ENCODE measurements at places on chromosomes 5 and 9.

- H3K36me3 ChIP-seq, result no peaks in the 10 kb centered on the region
- no peaks in the 10 kb centered on the region for H3K27me3 ChIP-seq
- H3K4me3 ChIP-seq, result no peak overlapping the region
- no peak overlapping the region for H3K27ac ChIP-seq
- H3K4me1 ChIP-seq, result no peaks in the 10 kb centered on the region
Observed at GRCh38 chr9:109974918-109975276, 194.9 kb downstream of the PALM2AKAP2 start.

- H3K27ac ChIP-seq, result peak overlapping the region; percentile 89
- no peaks in the 10 kb centered on the region for H3K27me3 ChIP-seq
- DNase-seq, result no peak
Observed at GRCh38 chr5:177294632-177295031, 8.9 kb downstream of the RAB24 start.

DNA sequence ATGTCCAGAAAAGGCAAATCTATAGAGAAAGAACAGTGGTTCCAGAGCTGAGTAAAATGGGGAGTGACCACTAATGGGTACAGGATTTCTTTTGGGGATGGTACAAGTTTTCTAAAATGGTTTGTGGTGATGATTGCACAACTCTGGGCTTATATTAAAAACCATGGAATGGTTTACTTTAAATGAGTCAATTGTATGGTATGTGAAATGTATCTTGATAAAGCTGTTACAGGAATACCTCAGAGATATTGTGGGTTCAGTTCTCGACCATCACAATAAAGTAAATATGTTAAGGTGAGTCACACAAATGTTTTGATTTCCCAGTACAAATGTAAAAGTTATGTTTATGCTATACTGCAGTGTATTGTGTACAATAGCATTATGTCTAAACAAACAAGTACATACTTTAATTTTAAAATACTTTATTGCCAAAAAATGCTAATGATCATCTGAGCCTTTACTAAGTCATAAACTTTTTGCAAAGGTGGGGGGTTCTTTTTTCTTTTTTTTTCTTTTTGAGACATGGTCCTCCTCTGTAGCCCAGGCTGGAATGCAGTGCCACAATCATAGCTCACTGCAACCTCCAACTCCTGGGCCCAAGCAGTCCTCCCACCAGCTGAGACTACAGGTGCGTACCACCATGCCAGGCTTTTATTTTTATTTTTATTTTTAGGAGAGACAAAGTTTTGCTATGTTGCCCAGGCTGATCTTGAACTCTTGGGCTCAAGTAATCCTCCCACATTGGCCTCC lies 65.9 kb downstream of the SHOC1 start:
- no peak overlapping the region for H3K4me3 ChIP-seq
- H3K4me1 ChIP-seq, result no peaks in the 10 kb centered on the region
- no peak overlapping the region for H3K27ac ChIP-seq
- H3K36me3 ChIP-seq, result no peaks in the 10 kb centered on the region
- no peaks in the 10 kb centered on the region for H3K27me3 ChIP-seq
- DNase-seq, result no peak

GRCh38 chr5:172840432-172841154 lies 6.5 kb downstream of the ERGIC1 start:
- H3K36me3 ChIP-seq, result peaks cover 17% of the 10 kb centered on the region
- no peaks in the 10 kb centered on the region for H3K27me3 ChIP-seq
- peaks cover 42% of the 10 kb centered on the region for H3K4me1 ChIP-seq
- H3K4me3 ChIP-seq, result no peak overlapping the region

GRCh38 chr9:98154678-98155077 lies 35.7 kb upstream of the TRIM14 start:
- peaks cover 17% of the 10 kb centered on the region for H3K4me1 ChIP-seq
- H3K27me3 ChIP-seq, result no peaks in the 10 kb centered on the region
- H3K36me3 ChIP-seq, result peaks cover 33% of the 10 kb centered on the region

DNA sequence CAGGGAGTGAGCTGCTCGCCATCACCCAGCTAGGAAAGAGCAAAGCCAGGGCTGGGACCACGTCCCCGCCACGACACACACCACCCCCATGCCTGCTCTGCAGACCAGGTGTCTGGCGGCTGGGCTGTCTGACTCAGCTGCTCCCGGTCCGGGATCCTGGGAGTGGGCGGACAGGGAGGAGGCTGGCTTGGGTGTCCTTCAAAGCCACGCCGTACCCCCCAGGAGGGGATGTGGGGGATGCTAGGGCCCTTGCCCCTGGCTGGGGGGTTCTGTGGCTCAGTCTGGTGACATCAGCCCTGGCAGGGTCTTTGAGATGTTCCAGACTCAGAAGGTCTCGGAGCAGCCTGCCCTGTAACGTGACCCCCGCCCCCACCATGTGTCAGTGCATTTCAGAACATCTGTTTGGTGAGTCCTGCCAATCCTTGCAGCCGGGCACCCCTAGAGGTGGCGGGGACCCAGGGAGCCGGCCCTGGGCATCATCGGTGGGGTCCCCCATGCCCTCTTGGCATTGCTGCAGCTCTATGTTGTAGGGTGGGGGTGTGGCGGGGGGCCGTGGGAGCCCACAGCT lies 62.3 kb downstream of the HMCN2 start:
- no peaks in the 10 kb centered on the region for H3K4me1 ChIP-seq
- DNase-seq, result no peak
- no peak overlapping the region for H3K27ac ChIP-seq
- no peaks in the 10 kb centered on the region for H3K36me3 ChIP-seq

GRCh38 chr5:56011835-56012234 lies 17.1 kb upstream of the IL6ST start:
- no peak for DNase-seq
- H3K27me3 ChIP-seq, result no peaks in the 10 kb centered on the region
- H3K4me1 ChIP-seq, result peaks cover 13% of the 10 kb centered on the region
- H3K36me3 ChIP-seq, result no peaks in the 10 kb centered on the region
- no peak overlapping the region for H3K4me3 ChIP-seq

- H3K27ac ChIP-seq, result peak overlapping the region; percentile 64
- peak; percentile 50 for DNase-seq
- H3K4me1 ChIP-seq, result peaks cover 81% of the 10 kb centered on the region
- H3K27me3 ChIP-seq, result no peaks in the 10 kb centered on the region
- peaks cover 64% of the 10 kb centered on the region for H3K36me3 ChIP-seq
Observed at GRCh38 chr9:92986176-92987119, 39.1 kb downstream of the FGD3 start.

DNA sequence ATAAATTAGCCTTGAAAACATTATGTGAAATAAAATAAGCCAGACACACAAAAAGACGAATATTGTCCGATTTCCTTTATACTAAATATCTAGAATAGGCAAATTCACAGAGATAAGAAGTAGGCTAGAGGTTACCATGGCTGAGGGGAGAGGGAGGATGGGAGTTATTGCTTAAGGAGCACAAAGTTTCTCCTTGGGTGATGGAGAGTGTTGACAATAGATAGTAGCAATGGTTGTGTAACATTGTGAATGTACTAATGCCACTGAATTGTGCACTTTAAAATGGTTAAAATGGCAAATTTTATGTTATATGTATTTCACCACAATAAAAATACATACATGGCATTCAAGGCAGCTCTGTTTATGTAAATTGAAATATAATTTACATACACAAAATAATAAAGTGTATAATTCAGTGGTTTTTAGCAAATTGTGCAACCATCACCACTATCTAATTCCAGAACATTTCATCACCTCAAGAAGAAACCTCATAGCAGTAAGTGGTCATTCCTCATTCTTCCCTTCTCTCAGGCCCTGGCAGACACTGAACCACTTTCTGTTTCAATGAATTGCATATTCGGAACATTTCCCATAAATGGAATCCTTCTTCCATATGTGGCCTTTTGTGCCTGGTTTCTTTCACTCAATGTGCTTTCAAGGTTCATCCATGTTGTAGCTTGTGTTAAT lies 59.2 kb downstream of the NDST1 start:
- H3K4me3 ChIP-seq, result no peak overlapping the region
- H3K4me1 ChIP-seq, result no peaks in the 10 kb centered on the region
- H3K27ac ChIP-seq, result no peak overlapping the region
- DNase-seq, result no peak
- H3K27me3 ChIP-seq, result no peaks in the 10 kb centered on the region
- H3K36me3 ChIP-seq, result no peaks in the 10 kb centered on the region

- no peaks in the 10 kb centered on the region for H3K27me3 ChIP-seq
- no peak overlapping the region for H3K27ac ChIP-seq
- no peak overlapping the region for H3K4me3 ChIP-seq
Observed at GRCh38 chr5:393846-394275, 49.1 kb upstream of the EXOC3 start.

DNA sequence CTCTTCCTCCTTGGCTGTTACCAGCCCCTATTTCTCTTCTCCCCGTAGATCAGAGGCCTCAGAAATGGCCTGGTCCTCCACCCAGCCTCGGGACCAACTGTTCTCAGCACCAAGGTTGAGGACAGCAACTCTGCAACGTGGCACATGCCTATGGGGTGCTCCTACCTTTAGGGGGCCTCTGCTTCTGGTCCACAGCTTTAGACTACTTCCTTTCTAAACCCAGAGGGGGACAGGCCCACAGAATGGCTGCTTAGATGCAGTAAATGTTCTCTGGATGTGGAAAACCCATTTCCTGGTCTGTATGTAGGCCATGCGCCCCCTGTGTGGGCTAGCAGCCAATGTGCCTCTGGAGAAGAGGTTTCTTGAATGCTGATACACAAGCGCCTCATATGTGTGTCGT lies 68.4 kb downstream of the NRG2 start:
- H3K27ac ChIP-seq, result no peak overlapping the region
- no peaks in the 10 kb centered on the region for H3K4me1 ChIP-seq
- no peak for DNase-seq
- no peak overlapping the region for H3K4me3 ChIP-seq
- no peaks in the 10 kb centered on the region for H3K36me3 ChIP-seq

- H3K36me3 ChIP-seq, result no peaks in the 10 kb centered on the region
- no peak overlapping the region for H3K27ac ChIP-seq
- H3K4me1 ChIP-seq, result peaks cover 2% of the 10 kb centered on the region
- no peak overlapping the region for H3K4me3 ChIP-seq
- no peak for DNase-seq
Observed at GRCh38 chr9:95791286-95791685, 84.2 kb upstream of the ERCC6L2 start.

DNA sequence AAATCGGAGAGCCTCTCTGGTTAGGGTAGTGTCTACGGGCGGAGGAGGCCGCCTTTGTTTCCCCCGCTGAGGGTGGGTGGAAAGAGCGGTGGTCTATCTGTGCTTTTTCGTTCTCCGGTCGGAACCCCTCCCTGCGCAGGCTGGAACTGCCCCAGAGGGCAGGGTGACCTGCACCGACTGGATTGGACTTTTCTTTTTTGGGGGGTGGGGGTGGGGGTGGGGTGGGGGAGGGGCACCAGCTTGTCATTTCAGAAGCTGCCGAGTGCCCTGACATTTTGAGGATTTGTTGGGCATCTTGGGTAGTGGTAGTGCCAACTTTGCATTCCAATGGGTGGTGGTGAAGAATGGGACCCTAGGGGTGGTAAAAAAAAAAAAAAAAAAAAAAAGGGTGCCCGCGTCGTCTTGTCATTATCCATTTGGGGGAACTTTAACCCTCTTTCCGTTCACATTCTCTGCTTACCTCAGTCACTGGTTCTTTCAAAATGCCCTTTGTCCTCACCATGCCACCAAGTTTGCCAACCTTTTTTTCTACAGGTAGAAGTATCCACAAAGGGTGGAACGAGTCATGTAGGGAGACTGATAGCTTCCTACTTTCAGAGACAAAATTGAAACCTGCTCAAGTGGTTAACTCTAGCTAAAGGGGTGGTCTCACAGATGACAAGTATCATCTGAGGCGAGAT lies 1.3 kb downstream of the UBE2R2 start:
- peak overlapping the region; percentile 35 for H3K27ac ChIP-seq
- H3K4me1 ChIP-seq, result peaks cover 42% of the 10 kb centered on the region
- peaks cover 20% of the 10 kb centered on the region for H3K36me3 ChIP-seq
- peak overlapping the region; percentile 78 for H3K4me3 ChIP-seq
- DNase-seq, result peak; percentile 6
- no peaks in the 10 kb centered on the region for H3K27me3 ChIP-seq

- H3K27me3 ChIP-seq, result no peaks in the 10 kb centered on the region
- no peak for DNase-seq
- H3K36me3 ChIP-seq, result no peaks in the 10 kb centered on the region
- H3K4me1 ChIP-seq, result peaks cover 2% of the 10 kb centered on the region
- no peak overlapping the region for H3K27ac ChIP-seq
Observed at GRCh38 chr5:138966236-138966985, 91.3 kb upstream of the LRRTM2 start.

GRCh38 chr5:53568871-53569270 lies 8.4 kb downstream of the NDUFS4 start:
- no peak for DNase-seq
- H3K4me3 ChIP-seq, result no peak overlapping the region
- no peaks in the 10 kb centered on the region for H3K36me3 ChIP-seq
- H3K27ac ChIP-seq, result no peak overlapping the region

DNA sequence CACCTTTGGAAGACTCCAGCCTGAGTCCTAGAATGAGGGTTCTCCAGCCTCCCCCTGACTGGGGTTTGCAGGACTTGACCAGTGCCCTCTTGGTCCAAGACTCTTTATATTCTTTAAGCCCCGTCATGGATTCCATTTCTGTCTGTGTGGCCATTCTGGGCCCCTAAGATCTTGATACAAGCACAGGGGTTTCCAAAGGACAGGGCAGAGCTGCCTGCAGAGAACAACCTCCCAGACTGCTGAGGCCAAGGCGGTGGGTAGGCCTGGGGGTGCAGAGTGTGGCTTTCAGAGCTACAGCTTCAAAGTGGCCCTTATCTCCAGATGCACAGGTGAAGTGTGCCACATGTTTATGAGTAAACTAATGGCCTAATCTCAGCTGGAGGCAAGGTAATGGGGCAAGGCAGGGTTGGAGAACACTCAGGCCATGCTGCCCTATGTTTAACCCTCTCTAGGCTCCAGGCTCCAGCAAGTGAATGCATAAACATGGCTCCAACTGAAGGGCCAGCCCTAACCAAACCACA lies 32.1 kb downstream of the FOXI1 start:
- H3K27ac ChIP-seq, result no peak overlapping the region
- H3K4me1 ChIP-seq, result no peaks in the 10 kb centered on the region
- DNase-seq, result no peak
- H3K4me3 ChIP-seq, result no peak overlapping the region
- peaks cover 53% of the 10 kb centered on the region for H3K27me3 ChIP-seq

DNA sequence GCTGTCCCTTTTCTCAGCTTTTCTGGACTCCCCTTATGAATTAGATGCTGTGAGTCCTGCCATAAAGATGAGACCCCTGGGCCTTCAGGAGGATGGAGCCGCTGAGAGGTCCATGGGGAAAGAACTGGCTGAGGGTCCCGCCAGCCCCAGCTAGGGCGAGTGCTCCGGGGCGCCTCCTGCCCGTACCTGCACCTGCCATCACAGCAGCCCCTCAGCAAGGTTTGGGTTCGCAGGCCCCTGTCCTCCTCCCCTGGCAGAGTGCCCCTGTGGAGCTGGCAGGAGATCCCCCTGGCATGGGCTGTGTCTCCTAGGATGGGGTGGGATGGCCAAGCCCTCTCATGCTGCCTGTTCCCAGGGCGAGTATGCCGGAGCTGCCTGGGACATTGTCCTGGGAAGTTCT lies 64.2 kb downstream of the COL5A1 start:
- H3K36me3 ChIP-seq, result no peaks in the 10 kb centered on the region
- no peak overlapping the region for H3K27ac ChIP-seq
- H3K4me1 ChIP-seq, result peaks cover 3% of the 10 kb centered on the region
- H3K27me3 ChIP-seq, result peaks cover 8% of the 10 kb centered on the region
- DNase-seq, result no peak

Measured in effector memory CD8-positive, alpha-beta T cell (primary cell).